GM12878 (cell line): ENCODE measurements at places on chromosomes 12 and 14.

- DNase-seq, result no peak
Observed at GRCh38 chr14:89473989-89474388, 57.0 kb upstream of the FOXN3 start.

DNA sequence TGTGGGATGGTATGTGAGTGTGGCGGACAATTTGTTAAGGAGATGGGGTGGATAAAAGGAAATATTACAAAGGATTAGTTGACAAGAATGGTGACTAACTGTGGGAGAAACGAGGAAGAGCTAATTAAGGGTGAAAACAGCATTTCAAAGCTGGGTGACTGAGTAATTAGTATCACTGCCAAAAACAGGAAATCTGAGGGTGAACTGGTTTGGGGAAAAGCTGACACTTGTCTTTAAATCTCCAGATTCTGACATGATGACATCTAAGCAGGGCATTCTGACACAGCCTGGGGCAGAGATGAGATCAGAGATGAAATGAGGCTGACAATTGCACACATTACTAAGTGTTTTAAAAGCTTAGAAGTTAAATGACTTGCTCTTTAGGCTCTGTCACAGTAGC lies 42.4 kb upstream of the CCDC175 start:
- no peak for DNase-seq

- no peak for DNase-seq
Observed at GRCh38 chr14:85058150-85058549, 471.8 kb upstream of the FLRT2 start.

DNA sequence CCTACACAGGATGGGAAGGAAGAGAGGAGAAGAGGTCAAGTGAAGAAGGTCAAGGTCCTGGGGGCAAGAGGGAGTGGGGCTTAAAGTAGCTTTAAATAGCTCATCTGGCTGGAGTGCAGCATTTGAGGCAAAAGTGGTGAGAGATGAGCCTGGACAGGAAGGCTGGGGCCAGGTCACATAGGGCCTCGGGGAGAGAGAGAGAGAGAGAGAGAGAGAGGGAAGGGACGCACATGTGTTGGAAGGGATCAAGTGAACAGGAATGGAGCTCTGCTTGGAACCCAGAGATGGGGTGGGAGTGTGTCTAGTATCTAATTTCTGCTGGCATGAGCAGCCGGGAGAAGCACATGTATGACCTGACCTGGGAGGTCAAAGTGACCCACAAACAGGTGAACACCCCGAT lies 407.5 kb downstream of the MED13L start:
- no peak for DNase-seq

GRCh38 chr14:68246074-68246785 lies 426.7 kb downstream of the RAD51B start:
- no peak for DNase-seq

DNA sequence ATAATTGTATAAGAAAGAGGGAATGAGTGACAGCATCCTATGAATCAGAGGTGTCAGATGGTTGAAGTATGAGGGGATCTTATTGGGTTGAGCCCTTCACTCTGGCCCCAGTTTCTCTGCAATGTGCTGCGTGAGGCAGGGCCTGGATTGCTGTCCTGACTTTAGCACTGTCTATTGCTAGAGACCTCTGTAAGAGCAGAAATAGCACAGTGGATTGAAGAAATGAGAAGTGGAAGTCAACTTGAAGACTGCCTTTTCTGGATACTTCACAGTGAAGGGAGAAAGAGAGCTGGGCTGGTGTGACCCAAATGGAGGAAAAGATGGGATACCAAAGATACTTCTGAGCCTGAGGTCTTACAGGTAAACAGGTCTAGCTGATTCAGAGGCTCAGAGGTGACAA lies 5.8 kb downstream of the ASCL4 start:
- no peak for DNase-seq

DNA sequence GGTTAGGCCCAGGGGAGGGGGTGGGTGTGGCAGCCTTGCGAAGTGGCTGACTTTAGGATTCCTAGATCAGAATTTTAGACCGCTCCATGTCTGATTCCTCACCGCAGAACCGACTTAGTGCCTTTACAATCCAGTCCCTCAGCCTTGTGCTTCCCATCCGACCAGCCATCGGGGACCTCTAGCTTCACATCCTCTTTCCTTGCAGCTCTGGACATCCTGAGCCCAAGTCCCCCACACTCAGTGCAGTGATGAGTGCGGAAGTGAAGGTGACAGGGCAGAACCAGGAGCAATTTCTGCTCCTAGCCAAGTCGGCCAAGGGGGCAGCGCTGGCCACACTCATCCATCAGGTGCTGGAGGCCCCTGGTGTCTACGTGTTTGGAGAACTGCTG lies 557 bp downstream of the COPS7A start:
- DNase-seq, result no peak

GRCh38 chr12:95424271-95424994 lies 49.5 kb upstream of the METAP2 start:
- no peak for DNase-seq

DNA sequence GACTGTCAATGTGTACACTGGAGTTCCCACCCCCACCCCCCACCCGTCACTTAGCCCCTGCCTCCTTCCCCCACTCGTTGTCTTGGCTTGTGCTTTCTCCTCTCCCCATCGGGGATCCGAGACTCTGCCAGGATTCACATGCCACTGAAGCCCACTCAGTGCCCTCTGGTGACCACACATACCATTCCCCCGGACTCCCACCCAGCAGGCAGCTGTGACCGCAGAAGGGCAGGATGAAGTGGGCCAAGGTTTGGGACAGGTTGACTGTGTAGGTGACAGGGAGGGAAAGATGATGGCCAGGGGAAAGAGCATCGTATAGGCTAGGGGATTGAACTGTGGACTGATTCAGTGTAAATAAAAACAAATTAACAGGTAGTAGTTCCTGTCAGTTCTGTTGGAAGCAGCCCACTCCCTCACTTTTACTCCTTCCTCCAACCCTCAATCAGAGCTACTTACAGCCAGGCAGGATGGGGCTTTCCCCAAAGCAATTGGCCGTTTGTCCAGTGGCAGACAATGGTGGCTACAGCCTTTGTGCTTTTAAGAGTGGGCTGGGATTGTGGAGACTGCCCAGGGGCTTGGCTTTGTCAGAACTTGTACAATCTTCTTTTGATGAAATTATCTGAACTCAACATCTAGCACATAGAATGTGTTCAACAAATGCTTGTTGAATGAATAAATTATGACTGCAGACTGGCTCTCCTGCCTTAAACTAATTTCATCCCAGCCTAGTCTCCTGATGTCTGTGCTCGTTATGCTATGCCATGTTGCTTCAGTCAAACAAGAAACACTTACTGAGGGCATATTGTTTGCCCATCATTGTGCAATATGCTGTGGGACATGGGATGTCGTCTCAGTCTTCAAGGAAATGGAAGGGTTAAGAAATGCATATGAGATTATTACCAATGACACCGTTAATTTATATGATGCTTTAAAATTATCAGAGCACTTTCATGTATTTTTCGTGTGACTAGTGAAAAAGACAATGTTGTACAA lies 30.2 kb downstream of the TTC9 start:
- DNase-seq, result no peak

- DNase-seq, result no peak
Observed at GRCh38 chr12:112107306-112108201, 1.0 kb downstream of the NAA25 start.

GRCh38 chr14:67332468-67332867 lies 27.1 kb downstream of the ATP6V1D start:
- DNase-seq, result no peak

GRCh38 chr14:94284221-94284620 lies 8.8 kb downstream of the SERPINA10 start:
- DNase-seq, result no peak

GRCh38 chr14:92514844-92515514 lies 1.4 kb downstream of the RIN3 start:
- DNase-seq, result no peak

DNA sequence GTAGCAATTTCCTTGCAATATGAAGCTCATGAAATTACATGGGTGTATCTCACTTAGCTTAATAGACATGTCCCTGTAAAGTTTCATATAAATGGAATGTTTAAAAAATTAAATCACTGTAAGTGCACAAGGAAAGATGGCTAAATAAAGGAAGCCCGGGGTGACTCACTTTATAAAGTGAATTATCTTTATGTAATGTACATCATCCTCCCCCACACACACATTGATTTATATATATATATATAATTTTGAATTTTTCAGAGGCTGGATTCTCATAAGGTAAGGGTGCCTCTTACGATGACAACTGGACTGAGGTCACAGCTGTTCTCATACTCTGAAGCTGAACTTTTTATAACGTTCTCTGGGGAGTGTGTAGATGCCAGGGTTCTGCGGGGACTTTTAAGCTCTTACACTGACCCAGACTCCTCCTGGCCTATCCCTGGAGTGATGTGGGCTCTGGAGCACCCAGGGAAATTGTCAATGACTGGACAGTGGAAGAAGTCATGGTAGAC lies 108.7 kb upstream of the HIF1A start:
- no peak for DNase-seq

DNA sequence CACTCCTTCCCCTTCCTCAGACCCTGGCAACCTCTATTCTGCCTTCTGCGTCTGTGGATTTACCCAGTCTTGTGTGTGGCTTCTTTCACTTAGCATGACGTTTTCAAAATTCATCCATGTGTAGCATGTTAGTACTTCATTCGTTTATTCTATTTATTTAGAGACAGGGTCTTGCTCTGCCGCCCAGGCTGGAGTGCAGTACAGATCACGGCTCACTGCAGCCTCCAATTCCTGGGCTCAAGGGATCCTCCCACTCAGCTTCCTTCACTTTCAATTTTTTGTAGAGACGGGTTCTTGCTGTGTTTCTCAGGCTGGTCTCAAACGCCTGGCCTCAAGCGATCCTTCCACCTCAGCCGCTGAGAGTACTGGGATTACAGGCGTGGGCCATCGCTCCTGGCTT lies 37.0 kb downstream of the B4GALNT3 start:
- no peak for DNase-seq

- no peak for DNase-seq
Observed at GRCh38 chr12:122999196-122999946, 18.9 kb downstream of the ARL6IP4 start.

GRCh38 chr14:71198687-71199086 lies 291.4 kb downstream of the PCNX1 start:
- DNase-seq, result no peak

- no peak for DNase-seq
Observed at GRCh38 chr12:10069099-10069498, 29.7 kb downstream of the CLEC1A start.

DNA sequence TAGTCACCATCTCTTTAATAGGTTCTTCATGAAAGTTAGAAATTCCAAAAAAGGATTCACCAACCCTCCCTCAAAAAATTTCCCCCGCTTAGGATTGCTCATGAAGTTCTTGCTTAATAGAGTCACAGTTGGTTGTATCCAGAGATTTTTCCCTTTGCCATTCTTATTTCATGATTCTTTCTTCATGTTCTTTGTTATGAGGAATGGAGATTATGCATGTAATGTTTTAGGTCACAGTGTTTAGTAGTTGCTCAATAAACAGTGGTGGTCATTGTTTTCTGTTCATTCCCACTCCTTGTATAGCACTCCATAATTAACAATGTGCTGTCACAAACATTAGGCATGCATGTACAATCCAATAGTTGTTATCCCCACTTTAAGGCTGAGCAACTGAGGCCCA lies 51.2 kb upstream of the RTRAF start:
- no peak for DNase-seq

GRCh38 chr12:52227606-52228166 lies 5.4 kb upstream of the KRT7 start:
- no peak for DNase-seq
